ENCODE measurements at places on chromosomes 1 and 21. TPM values are rescaled to one million over a fixed set of nuclear protein-coding genes. Genes with fewer than 3 reads are reported as not detected.

CNR2 gene
- total RNA-seq, result not detected

CD34 gene
- 38.5 TPM for total RNA-seq

CD5L gene
- total RNA-seq, result not detected

LAMC2 gene
- 4.9 TPM for total RNA-seq

GBP5 gene
- 0.78 TPM for total RNA-seq

Data from tibial nerve (tissue), 4 donors.